AG08396 (cell line): ENCODE measurements at places on chromosomes 13 and 19.

DNA sequence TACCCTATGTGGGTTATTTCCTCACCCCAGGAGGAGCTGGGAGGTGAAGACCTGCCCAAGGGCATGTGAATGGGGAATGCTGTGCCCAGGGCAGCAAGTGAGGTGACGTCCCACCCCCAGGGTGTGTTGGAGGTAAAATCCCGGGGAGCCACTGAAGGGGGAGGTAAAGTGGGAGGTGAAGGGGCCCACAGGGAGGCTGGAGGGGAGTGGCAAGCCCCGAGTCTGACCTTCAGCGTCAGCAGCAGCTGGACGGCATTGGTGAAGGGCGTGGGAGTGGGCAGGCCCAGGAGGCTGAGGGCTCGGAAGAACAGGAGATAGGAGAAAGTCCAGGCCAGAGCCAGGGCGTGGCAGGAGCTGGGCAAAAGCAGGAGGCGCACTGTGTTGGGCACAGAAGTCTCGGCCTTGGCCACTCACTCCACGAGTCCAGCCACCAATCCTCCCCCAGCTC, 2.4 kb downstream of the MBOAT7 start:
- DNase-seq: no peak

DNA sequence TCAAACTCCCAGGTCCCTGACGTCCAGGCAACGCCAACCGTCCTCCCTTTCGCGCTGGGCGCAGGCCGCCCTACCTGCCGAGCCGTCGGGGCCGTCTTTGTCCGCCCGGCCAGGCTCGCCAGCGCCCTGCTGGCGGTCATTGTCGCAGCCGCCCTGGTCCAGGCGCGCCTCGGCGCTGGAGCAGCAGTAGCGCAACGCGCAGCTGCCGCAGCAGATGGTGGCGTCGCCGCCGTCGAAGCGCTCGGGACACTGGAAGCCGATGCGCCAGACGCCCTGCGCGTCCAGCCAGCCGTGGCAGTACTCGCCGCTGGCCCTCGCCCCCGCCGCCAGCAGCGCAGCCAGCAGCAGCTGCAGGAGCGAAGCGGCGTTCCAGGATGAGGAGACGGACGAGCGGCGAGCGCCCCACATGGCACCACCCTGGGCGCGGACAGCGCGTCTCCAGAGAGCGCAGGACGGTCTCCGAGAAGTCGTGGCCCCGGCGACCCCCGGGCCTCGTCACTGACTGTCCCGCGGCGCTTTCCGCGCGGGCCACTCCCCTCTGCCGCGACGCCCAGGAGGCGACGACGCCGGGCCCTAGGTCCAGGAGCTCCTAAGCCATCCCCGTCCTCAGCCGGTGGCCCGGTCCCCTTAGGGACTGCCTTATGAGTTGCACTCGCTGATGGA, 1.1 kb downstream of the SHISA2 start:
- no peak for DNase-seq

- no peak for DNase-seq
These were observed 43.2 kb downstream of the N4BP2L2 start for GRCh38 chr13:32495429-32495828.

DNA sequence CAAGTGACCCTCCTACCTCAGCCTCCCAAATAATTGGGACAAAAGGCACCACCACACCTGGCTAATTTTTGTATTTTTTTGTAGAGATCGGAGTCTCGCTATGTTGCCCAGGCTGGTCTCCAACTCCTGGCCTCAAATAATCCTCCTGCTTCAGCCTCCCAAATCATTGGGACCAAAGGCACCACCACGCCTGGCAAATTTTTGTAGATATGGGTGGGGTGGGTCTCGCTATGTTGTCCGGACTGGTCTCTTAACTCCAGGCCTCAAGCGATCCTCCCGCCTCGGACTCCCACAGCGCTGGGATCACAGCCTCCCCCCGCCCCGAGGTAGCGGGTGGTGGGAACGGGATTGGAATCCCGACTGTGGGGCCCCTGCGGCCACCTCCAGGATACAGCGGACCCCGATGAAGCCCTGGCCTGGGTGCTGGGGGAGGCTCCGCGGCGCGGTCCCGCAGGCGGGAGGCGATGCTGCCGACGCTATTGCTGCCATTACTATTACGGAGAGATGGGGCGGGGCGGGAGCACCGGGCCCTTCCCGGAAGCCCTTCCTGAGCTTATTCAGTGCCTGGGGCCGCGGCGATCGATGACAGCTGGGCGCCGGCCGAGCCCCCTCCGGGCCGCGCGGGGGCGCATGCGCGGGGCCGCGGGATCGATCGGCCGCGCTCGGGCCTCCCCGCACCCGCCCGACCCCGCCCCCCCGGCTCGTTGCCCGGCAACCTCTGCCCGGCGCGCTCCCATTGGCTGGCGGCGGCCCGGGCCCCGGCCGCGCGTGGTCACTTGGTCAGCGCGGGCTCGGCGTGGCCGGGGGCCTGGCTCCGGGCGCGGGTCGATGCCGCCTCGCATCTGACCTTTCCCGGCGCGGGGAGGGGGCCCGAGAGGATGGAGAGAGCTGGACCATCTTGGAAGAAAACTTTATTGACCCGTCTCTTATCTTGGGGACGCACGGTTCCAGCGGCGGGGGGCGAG, 27.9 kb upstream of the ONECUT3 start:
- peak; percentile 100 for DNase-seq

- DNase-seq: no peak
These were observed 316.9 kb downstream of the MTUS2 start for GRCh38 chr13:29137016-29137415.

- DNase-seq: peak; percentile 37
These were observed 116.4 kb downstream of the TM9SF2 start for GRCh38 chr13:99617474-99618255.

DNA sequence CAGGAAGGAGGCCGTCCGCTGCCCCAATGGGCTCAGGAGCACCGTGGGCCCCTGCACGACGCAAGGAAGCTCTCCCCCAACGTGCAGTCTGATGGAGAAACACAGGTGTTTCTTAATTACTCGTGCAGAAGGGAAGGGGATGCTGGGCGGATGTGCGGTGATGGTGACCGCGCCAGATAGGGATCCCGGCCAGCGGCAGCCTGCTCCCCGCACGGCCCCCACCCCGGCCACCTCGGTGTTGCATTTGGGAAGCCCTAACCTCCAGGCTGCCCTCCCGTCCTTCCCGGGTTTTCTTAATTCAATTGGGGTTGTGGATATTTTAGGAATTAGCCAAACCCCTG, 254.4 kb downstream of the ZNF536 start:
- no peak for DNase-seq

DNA sequence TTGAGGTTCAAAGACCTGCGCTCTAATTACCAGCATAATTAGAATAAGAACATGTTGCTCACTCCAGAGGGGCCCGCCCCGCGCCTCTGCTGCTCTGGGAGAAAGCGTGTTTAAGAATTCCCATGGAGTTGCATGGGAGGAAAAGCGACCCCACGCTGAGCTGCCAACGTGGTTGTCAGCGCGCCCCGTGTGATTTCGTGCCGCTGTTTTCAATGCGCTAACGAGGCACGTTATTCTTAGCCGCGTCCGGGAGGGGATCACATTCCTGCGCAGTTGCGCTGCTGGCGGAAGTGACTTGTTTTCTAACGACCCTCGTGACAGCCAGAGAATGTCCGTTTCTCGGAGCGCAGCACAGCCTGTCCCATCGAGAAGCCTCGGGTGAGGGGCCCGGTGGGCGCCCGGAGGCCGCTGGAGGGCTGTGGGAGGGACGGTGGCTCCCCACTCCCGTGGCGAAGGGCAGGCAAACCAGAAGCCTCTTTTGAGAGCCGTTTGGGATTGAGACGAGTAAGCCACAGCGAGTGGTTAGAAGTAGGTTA, 173.8 kb upstream of the SOX1 start:
- no peak for DNase-seq

DNA sequence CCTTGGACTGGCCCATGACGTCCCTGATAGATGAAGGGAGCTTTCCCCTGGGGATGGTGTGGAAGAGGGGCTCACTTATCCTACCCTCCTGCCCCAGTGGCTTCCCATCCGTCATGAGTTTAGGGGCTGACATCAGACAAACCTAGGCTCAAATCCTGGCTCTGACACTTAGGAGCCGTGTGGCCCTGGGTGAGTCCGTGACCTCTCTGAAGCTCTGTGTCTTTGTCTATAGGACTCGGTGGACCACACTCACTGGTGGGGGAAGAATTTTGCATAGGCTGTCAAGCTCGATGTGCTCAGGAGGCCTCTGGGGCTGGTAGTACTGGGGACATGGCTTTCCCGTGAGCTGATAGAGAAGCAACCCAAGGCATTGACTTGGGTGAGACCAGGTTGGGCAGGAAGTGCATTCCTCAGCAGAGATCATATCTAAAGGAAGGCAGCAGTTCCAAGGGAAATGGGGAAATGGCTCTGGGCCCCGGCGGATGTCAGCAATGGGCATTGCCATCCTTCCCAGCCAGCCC, 17.4 kb upstream of the AP1M2 start:
- DNase-seq: no peak
